ENCODE measurements at places on chromosomes 11 and 22.

DNA sequence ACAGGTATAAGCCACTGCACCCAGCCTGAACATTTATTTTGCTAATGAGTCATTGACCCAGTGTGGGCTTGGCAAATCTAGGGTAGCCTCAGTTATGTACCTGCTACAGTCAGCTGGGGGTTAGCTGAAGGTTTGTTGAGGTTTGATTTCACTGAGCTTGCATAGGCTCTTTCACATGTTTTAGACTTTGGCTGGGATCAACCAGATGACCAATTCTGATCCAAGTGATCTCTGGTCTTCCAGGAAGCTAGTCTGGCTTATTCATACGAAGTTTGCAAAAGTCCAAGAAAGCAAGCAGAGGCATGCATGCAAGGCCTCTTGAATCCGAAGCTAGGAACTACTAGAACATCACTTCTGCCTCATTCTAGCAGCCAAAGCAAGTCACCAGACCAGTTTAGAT lies 21.0 kb downstream of the SERPING1 start:
- DNase-seq = no peak

DNA sequence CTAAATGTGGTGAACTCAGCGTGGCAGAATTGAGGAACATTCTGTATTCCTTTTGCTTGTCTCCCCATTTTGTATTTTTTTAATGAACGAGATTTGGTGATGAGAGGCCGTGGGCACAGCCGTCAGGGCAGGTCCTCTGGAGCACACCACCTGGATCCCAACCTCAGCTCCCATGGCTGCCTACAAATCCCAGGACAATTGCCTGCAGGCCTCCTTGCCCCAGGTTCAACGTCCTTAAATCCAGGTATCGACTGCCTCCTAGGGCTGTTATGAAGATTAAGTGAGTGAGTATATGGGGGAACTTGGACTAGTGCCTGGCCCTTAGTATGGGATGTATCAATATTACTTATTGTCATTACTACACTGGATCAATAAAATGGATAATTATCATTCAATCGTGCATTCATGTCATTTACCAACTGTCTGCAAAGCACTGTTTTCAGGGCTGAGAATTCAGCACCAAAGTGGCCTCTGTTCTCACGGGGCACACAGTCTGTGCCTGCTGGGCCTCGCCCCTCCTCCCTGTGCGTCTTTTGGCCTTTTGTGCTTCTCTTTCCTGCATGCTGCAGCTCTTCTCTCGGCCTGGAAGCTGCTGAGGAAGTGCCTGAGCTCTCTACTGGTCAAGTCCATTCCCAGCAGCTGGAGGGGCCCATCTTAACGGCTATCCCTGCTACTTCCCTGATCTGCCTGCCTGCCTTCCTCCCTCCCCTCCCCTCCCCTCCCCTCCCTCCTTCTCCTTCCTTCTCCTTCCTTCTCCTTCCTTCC lies 1343.7 kb downstream of the BRD1 start:
- no peak for DNase-seq

GRCh38 chr11:73965076-73965763 lies 14.4 kb downstream of the DNAJB13 start:
- DNase-seq = no peak

DNA sequence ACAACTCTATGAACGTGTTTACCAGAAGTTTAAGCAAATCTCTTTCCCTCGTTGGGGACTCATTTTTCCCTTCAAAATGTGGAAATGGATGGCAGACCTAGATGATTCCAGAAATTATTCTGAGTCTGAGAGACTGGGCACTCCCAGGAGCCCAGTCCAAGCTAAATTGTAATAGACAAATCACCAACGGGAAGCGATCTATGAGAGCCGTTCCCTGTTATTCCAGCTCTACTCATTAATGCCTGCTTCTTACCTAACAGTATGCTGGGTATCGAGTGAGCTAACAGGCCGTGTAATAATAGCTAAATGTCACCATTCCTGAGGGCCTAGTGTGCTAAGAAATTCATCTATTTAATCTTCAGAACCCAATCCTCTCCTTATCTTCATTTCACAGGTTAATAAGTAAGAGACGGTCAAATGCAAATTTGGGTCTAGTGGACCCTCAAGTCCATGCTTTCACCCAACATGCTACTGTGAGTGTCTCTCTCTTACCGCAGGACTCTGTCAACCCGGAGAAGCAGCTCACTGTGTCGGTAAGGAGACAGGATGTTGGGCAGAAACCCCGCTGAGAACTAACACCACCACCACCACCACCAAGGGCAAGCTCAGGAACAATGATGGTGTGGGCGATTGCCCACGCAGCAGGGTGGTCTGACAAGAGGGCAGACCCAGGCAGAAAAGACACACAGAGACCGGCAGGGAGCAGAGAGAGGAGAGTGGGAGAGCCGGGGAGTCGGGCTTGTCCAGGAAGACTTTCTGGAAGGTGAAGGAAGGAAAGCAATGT lies 57.1 kb upstream of the TIMP3 start:
- DNase-seq = no peak

DNA sequence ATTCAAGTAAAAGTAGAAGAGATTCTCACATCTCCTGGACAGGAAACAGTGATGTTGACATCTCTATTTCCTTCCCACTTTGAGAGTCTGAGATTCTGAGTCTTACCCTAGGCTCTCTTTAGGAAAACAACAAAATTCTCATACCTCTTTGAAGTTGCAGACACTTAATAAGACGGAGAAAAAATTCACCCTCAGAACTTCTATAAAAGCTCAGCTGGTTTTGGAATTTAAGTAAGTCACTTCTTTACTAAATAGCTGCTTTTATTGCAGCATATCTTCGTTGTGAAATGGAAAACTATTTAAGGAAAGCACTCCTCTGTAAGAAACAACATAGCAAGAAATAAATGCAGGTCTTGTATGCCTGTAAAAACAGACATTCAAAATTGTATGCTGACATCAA lies 79.1 kb downstream of the MSANTD4 start:
- DNase-seq = no peak

GRCh38 chr22:36770513-36771231 lies 5.2 kb downstream of the IFT27 start:
- DNase-seq = no peak

DNA sequence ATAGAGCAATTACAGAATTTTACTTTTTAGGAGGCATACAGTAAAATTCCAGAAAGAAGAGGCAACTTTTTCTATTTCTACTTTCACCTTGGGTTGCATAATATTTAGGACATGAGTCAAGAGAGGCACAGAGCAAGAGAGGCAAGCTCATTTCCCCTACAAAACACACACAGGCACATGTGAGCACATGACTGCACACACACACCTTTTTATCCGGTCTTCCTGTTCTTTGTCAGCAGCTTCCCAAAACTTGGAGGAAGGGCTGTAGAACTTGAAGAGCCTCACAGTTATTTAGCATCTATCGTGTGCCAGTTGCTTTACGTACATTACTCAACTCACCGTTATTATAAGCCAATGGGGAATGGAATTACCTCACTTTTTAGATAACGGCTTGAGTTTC lies 37.8 kb upstream of the CCDC179 start:
- DNase-seq = no peak

GRCh38 chr22:40444178-40444831 lies 73.9 kb downstream of the SGSM3 start:
- no peak for DNase-seq

DNA sequence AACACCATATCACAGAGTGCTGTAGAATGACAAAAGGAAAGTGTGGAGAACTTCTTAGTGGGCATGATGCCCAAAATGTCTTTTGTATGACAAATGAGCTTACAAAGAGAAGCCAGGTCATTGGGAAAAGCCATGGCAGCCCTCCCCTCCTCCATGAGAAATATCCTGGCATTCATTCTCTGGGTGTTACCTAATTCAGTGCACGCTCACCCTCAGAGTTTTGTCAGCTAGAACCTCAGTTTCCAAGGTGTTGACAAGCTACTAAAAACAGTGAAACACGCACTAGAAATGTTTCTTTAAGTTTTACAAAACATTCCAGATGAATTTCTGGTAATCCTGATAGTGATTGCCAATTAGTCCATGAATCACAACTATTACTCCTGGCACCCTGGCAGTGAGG lies 105.4 kb upstream of the FSHB start:
- DNase-seq = no peak

DNA sequence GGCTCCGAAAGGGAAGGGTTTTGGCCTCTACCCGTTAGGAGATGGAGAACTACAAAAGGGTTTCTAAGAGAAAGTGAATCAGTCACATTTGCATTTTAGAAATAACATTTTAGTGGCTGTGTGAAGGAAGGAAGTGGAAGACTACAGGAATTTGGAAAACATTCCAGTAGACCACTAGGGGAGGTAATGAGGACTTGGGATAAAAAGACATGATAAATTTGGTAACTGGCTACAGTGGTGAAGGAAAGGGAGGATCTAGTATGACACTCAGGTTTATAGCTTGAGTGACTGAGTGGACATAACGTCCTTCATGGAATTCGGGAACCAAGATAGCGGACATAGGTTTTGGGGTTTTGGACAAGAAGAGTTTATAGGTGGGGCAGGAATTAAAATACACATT lies 7.0 kb upstream of the RRM1 start:
- DNase-seq = no peak
